ENCODE measurements at places on chromosomes 16 and 17.

- DNase-seq = no peak
Observed at GRCh38 chr17:38460082-38460715, 31.9 kb downstream of the ARHGAP23 start.

DNA sequence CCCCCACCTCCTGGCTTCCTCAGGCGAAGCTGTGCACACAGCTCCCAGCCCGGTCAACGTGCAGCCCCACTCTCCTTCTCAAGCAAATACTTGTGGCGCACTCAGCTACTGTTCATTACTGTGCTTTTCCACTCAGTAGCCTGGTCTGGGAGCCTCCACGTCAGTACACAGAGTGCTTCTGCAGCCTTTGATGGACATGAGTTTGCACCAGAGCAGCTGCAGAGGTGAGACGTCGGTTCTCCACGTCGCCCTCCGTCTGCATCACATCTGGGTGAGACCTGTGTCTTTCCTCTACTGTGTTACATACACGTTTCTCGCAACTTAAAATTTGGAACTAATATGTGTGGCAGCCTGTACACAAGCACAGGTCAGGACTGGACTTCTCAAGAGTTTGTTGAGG lies 334.3 kb downstream of the C16orf95 start:
- no peak for DNase-seq

GRCh38 chr17:17062356-17062755 lies 20.1 kb downstream of the MPRIP start:
- DNase-seq = no peak

DNA sequence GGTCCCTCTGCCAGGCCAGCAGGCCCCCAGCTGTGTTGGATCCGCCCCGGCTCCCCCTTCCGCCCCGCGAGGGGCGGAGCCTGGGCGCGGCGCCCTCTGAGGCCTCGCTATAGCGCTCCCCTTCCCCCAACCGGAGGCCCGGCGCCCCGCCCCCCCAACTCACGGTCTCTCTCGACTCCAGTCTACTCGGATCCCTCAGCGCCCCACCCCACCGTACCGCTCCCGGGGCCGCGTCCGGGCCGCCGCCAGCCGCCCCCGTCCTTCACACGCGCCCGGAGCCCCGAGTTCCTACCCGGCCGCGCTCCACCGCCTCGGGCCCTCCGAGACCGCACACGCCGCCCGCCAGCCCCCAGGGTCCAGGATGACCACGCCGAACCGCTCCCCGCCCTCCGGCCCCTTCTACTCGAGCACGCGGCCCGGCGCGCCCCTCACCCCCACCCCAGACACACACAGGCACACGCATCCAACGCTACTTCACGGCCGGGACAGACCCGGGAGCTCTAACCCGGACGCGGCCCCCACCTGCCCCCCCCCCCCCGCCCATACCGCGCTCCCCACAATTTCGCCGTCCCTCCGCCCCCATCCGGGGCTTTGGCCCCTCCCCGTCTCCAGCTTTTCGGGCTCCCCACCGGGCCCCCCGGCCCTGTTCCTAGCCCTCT lies 1.4 kb downstream of the PHF23 start:
- DNase-seq = no peak

DNA sequence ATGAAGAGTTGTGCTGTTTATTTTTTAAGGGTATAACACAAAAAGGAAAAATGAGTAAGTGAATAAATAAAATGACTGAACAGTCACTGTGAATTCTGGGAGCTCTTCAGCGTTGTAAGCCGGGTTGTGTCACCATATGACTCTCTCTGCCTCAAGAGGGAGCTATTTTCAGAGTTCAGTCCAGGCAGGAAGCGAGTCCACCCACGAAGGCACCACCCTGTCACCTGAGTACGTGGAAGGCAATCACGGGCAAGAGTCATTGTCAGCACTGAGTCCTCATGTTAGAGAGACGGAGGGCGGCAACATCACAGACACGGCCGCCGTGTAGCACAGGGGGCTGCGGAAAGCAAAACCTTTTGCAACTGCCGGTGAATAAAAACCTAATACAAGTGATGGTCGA lies 227.6 kb downstream of the UTP18 start:
- DNase-seq = no peak

GRCh38 chr16:71995038-71995437 lies 5.2 kb downstream of the PKD1L3 start:
- no peak for DNase-seq

- DNase-seq = no peak
Observed at GRCh38 chr16:12366313-12366712, 389.8 kb downstream of the SNX29 start.

Data from thoracic aorta (tissue), 2 donors.